Upper lobe of right lung (tissue), 1 donor: ENCODE measurements at places on chromosomes 12 and 14. TPM values are rescaled to one million over a fixed set of nuclear protein-coding genes. Genes with fewer than 3 reads are reported as not detected.

DNA sequence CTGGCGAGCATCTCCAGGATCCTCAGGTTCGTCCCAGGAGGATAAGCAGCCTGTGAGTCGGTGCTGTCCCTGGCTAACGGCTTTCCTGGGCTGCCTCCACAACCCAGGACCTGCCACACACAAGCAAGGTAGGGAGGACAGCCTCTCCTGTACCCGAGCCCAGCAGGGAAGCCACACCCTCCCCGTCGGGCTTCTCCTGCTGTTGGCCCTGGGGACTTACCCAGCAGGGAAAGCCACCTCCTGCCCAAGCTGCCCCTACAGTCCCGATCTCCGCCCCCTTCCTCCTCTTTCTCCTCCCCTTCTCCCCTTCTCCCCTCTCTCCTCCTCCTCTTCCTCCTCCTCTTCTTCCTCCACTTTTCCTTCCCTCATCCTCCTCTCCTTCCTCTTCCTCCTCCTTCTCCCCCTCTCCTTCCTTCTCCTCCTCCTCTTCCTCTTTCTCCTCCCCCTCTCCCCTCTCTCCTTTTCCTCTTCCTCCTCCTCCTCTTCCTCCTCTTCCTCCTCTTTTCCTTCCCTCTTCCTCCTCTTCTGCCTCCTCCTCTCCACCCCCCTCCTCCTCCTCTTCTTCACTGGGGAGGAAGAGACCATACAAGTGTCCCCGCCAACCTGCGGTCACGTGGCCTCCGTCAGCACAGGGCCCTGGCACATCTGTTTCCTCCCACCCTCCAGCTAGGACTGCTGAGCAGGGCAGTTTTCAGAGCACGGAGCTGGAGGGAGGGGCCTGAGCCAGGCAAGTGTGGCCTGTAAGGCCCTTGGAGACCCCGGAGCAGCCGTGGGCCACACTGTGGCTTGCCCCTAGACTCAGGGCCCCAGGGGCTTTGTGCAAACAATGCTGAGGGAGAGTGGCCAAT is 17.3 kb upstream of the RFLNA start:
- DNase-seq: no peak

- no peak for DNase-seq
Measured at GRCh38 chr14:56358275-56358674, 221.3 kb upstream of the TMEM260 start.

DNA sequence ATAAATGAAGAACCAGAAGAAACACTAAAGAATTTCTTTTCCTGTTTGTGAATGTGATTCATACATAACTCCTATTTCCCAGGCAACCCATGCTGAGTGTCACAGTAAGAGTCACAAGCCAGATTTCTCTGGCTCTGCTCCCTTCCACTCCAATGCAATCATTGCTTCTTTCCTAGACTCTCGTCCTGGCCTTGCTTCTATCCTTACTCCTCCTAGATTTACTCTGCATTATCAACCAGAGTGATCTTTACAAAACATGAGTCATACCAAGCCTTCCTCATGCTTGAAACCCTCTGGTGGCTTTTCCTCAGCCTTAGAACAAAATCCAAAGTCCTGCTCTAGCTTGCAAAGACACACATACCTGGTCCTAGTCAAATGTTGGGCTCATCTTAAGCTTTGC is 13.3 kb downstream of the IL22 start:
- no peak for DNase-seq

GRCh38 chr12:59803735-59804134 is 207.9 kb downstream of the SLC16A7 start:
- DNase-seq: no peak

AMN gene
- total RNA-seq: 19.8 TPM
